Activated CD4-positive, alpha-beta T cell treated with anti-CD3 and anti-CD28 coated beads, Interleukin-2, amount 50 U/mL, for 48 hours (primary cell): ENCODE measurements at places on chromosomes 6 and 20.

- DNase-seq = no peak
Measured at GRCh38 chr6:85408039-85408438, 41.8 kb upstream of the NT5E start.

GRCh38 chr20:50693001-50693400, 1.7 kb upstream of the RIPOR3 start:
- DNase-seq = no peak

DNA sequence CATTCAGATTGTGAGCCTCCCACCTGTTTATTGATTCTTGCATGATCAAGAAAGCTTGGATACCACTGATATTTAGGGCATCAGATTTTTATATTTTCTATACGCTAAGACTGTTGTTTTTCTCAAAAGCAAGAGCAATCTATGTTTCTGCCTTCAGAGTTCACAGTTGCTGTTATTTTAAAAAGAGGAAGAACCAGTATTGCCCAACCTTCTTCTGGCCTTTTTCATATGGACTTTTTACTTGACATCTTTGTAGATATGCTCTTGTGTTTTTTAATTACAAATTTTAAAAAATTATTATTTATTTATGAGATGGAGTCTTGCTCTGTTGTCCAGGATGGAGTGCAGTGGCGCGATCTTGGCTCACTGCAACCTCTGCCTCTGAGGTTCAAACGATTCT, 28.9 kb downstream of the SLC17A5 start:
- DNase-seq = no peak

DNA sequence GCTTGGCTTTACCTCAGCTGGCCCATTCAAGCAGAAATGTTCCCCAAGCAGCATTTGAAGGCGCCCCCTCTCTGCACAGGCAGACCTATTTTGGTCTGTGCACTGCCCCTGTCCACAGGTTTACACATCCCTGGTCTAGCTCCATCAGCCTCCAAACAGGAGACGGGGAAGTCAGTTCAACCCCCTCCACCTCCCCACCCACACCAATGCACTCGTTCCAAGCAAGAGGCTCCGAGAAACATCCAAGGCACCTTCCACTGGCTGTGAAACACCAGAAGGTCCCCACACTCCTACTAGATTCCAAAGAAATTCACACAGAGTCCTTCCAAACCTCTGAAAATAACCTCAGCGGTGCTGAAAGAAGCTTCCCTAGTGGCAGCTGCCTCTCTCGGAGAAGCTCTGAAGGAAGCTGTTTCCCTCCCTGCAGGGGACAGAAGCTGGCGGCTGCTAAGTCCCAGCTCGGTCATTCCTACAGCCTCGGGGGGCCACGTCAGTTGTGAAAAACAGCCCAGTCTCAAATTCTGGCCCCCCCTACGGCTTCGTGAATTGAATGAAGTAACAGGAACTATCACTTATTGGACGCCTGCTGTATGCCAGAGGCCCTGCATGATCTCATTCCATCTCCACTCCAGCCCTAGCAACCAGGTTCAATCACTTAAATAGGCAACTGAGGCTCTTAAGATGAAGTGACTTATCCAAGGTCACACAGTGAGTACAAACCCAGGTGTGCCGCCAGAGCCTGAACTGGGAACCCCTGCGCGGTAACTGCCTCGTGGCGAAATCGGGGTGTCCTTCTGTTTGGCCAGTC, 815 bp downstream of the SPATA2 start:
- DNase-seq = peak; percentile 21

GRCh38 chr6:47303342-47303741, 6.4 kb downstream of the TNFRSF21 start:
- no peak for DNase-seq

DNA sequence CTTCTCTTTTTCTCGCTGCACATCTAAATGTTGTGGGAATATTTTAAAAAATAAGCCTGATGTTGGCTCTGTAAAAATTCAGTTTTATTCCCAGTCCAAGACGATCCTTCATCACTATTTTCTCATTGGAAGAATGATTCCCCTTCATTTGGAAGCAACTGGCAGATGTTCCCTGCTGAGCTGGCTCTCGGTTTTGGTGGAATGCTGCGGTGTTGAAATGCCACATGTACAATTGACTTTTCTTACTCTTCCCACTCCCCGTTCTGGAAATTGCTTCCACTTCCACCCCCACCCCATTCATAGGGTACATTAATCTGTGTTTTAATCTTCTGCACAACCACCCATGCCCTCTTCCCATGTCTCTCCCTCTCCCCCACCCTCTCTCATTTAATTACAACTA, 496.3 kb upstream of the MAP3K7 start:
- no peak for DNase-seq

- no peak for DNase-seq
Measured at GRCh38 chr6:34196833-34197195, 39.9 kb upstream of the HMGA1 start.

DNA sequence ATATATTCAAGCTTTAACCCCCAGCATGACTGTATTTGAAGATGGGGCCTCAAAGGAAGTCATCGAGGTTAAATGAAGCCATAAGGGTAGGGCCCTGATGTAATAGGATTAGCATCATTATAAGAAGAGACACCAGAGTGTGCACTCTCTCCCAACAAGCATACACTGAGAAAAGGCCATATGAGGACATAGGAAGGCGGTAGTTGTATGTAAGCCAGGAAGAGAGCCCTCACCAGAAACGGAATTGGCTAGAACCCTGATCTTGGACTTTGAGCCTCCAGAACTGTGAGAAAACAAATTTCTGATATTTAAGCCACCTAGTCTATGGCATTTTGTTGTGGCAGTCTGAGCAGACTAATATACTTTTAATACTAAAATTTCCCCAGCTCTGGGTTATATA, 150.1 kb upstream of the STXBP5 start:
- no peak for DNase-seq

DNA sequence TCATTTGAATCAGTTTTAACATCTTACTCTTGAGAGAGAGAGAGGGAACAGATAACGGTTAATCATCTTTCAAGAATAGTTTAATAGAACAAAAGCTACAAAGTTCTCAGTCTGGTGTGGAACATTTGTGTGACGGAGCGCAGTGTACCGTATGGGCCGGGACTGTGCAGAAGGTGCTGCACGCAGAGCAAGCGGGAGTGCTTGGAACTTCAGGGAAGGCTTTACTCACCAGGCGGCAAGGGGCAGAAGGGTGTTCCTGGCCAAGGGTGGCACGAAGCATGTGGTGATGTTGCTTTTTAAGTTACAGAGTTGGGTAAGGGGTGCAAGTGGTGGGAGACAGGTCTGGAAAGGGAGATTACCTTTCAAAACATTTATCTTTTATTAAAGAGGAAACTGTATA, 95.7 kb downstream of the TULP4 start:
- DNase-seq = no peak

GRCh38 chr6:169723991-169724493, 258 bp downstream of the PHF10 start:
- peak; percentile 24 for DNase-seq

DNA sequence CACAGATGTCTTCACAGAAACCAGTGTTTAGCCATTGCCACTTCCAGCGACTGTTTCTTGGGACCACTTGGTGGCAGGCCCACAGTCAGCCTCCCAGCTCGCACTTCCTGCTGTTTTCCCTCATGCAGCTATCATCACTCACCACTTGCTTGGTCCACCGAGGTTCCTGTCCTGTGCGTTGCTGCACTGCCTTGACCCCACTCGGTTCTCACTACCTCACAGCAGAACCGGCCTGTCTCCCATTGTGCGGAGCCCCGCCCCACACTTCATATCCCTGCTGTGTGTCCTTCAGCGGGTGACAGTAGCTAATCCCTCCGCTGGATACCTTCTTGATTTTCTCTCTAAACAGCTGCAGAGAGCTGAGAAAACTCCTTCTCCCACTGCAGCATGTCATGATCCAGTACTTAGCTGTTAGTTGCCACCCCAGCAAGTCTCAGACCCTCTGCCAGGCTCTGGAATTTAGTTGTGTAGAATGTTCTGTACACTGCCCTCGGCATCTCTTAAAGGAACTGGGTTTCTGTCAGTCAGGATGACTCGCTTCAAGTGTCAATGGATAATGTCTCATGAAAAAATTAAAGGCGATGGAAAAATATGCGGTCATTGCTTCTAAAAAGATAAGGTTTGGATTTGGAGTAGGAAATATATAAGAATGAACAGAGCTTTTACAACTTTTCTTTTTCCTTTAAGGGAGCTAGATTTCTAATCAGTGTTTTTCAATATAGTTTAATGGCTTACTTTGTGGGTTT, 208.0 kb downstream of the FARS2 start:
- DNase-seq = no peak
